Stimulated activated CD4-positive, alpha-beta T cell treated with anti-CD3 and anti-CD28 coated beads, Interleukin-1b, Interleukin-23, amount 100 ng/mL, for 24 hours (primary cell): ENCODE measurements at places on chromosomes 16 and 17.

DNA sequence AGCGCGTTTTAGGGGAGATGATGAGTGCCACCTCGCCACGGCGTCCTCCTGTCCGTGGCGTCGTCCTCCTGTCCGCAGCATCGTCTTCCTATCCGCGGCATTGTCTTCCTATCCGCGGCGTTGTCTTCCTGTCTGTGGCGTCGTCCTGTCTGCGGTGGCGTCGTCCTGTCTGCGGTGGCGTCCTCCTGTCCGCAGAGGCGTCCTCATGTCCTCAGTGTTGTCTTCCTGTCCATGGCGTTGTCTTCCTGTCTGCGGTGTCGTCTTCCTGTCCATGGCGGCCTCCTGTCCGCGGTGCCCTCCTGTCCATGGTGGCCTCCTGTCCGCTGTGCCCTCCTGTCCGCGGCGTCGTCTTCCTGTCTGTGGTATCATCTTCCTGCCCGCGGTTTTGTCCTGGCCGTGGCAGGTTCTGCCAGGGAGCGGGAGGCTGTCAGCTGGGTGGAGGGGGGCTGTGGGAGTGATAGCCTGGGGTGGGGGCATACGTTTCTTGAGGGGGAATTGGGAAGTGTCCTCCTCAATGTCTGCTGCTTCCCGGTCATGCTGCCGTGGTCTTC is 30.9 kb downstream of the TBCD start:
- no peak for DNase-seq

GRCh38 chr17:59804901-59805465 is 87.8 kb downstream of the TUBD1 start:
- DNase-seq, result no peak

DNA sequence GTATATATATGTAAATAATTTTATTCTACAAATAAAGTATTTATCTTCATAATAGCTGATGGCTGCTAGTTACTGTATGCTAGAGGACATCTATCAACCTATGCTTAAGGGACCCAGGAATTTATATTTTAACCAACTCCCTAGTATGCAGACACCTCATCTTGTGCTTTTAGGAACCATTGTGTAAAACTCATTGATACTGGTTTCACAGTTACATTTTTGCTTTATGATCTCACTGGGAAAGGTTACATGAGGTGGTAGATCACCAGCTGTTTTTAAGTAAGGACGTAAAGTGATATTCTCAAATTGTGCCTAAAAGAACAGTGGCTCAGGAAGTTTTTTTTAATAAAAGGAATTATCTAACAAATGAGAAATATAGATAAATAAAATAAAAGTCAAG is 56.4 kb downstream of the VMP1 start:
- no peak for DNase-seq

DNA sequence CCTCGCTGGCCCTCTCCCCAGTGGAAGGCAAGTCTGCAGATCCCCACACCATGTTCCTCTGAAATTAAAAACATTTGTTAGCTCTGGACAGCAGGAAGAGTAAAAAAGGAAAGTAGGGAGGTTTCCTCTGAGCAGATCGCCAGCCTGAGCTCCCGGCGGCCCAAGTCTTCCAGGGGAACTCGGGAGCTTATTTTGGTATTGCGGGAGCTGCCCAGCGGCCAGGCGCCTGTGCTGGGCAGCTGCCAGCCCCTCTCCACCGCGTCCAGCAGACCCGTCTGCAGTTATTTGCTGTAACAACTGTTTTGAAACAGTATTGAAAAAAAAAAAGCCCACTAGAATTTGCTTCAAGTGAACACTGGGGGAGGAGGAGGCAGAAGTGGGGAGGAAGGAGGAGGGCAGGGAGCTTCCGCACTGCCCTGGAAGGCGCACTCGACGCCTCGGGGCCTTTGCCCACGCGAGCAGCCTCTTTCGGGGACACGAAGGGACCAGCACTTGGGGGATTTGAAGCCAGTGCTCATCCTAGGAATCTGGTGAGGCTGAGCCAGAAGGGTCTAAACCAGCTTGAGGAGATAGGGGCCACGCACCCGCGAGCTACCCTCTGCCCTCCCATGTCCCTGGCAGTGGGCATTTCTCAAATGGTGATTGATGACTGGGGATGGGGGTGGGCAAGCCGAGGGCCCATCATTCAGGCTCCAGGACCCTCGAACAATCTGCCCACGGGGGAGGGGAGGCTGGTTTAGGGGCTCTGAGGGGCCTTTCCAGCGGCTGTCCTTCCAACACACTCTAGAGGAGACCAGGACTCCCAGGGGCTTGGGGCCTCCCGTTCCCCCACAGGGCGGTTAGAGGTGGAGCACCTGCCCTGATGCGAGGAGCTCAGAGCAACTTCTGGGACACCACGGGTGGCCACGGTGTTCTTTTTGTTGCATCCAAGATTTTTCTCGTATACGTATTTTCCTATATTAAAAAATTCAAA is 3.0 kb upstream of the BAHCC1 start:
- no peak for DNase-seq

GRCh38 chr17:73255671-73256181 is 6.0 kb downstream of the CPSF4L start:
- peak; percentile 29 for DNase-seq

DNA sequence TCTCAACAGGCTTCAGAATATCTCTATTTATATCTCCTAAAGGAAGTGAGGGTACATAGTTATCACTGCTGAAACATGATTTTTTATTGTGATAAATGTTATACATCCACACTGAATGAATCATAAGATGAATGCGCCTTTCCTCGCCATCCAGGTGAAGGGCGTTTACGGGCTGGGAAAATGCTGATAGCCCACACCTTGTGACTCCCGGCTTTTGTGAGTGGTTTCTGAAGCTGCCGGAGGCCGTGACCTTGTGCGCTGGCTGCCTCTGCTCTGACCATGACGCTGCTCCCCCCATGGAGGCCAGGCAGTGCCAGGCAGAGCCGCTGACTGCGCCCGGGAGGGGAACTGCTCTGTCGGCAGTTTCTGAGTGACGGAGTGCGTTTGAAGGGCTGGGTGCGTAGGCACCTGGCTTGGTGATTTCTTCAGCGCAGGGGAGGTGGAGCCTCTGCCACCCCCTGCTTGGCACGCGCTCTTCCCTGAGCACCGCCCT is 97.2 kb downstream of the RAP1GAP2 start:
- DNase-seq, result no peak

GRCh38 chr17:265718-266117 is 84.3 kb upstream of the DOC2B start:
- no peak for DNase-seq

DNA sequence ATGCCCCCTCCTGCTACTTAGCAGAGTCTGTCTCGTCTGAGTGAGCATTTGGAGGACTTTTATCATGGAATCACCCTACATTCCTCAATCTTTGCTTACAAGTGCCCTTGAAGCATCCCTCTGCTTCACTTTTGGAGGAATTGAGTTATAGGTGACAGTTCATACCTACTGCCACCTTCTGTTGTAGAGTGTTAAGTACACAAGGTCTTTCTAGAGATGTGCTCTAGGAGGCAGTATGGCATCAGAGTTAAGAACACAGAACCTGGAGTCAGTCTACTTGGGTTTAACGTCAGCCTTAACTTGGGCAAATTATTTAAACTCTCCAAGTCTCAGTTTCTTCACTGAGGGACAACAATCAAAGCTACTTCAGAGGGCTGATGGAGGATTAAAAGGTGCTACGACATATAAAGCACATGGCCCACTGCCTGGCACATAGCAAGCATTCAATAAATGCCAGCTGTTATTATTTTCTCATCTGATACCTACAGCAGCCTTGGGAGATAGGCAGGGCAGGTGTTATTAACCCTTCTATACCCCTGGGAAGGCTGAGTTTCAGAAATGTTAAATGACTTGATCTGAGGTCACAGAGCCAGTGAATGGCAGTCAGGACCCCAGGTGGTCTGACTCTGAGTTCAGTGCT is 62.2 kb downstream of the UTP18 start:
- no peak for DNase-seq

DNA sequence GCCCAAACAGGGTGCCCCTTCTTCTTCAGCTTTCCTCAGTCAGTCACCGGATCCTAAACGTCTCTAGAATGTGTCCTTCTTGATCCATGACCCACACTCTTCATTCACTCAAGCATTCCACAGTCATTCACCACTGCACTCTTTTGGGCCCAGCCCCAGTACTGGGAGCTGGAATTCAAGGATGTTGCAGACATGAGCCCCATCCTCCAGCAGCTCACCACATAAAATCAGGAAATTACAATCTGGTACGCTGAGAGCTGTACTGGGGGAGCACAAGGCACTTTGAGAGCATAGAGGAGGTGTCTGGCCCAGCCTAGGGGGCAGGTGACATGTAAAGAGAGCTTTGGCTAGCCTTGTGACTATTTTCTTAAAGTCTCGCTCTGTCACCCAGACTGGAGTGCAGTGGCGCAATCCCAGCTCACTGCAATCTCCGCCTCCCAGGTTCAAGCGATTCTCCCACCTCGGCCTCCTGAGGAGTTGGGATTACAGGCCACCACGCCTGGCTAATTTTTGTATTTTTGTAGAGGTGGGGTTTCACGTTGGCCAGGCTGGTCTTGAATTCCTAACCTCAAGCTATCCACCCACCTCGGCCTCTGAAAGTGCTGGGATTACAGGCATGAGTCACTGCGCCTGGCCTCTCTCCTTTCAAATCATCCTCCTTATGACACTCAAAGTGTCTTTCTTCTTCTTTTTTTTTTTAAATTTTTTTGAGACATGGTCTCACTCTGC is 18.7 kb downstream of the CES4A start:
- no peak for DNase-seq

- DNase-seq, result no peak
Measured at GRCh38 chr16:23432176-23433128, 20.5 kb downstream of the COG7 start.

- no peak for DNase-seq
Measured at GRCh38 chr17:964876-965275, 14.7 kb downstream of the NXN start.

DNA sequence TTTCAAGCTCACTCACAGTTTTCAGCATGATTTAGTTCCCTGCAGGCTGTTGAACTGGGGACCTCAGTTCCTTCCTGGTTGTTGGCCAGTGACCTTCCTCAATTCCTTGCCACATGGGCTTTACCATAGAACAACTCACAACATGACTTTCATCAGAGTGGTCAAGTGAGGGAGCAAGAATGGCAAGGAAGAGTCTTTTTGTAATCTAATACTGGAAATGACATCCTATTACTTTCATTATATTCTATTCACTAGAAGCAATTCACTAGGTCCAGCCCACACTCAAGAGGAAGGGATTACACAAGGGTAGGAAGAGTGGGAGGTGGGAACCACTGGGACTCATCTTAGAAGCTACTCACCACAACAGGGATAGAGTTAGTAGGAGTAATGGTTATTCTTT is 57.6 kb downstream of the SYT17 start:
- no peak for DNase-seq

GRCh38 chr16:51144203-51144602 is 6.9 kb downstream of the SALL1 start:
- DNase-seq, result no peak

DNA sequence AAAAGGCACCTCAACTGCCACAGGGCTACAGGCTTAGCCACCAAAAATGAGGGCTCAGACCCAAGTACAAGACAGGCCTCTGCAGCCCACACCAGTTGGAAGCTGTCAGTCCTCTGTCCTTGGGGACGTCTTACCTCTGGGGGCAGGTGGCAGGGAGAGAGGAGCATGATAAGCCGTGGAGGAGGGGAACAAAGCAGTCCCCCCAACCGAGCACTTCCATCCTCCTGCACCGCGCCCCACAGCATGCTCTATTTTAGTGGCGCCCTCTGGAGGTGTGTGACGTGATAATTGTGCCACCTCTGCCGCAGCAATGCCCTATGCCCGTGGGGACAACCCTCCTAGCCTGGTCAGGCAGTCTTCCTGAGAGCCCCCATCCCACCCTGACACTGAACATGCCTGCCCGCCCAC is 13.6 kb downstream of the G6PC3 start:
- DNase-seq, result no peak

DNA sequence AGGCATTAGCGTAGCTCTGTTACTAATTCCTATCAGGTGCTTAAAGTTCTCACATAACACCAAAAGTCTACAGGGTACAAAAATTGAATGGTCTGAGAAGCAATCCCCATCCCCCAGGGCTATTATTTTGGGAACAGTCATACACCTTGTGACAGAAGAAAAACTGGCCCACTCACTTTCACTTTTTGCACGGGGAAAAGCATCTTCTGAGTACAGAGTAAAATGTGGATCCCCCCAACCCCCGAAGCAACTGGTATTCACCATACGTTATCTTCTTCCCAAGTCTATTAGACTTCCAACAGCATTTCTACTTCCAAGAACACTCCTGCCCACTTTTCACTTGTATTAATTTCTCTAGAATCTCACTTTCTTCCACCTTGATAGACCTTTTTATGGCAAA is 11.8 kb downstream of the GGA3 start:
- DNase-seq, result no peak

DNA sequence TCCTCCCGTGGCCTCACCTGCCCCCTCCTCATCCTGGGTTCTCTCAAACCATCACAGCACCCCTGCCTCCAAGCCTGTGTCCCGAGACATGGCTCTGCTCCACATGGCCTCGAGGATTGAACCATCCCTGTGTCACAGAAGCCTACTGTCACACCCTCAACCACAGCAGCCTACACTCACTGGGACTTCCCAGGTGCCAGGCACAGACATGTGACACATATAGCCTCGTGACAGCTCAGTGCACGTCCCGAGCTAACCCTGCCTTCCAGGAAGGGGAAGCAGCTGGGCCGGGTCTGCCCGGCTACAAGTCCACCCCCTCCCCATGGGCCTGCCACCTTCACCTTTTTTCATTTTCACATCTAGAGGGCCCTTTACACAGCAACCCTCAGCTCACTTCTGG is 238.3 kb downstream of the CPPED1 start:
- DNase-seq, result no peak

DNA sequence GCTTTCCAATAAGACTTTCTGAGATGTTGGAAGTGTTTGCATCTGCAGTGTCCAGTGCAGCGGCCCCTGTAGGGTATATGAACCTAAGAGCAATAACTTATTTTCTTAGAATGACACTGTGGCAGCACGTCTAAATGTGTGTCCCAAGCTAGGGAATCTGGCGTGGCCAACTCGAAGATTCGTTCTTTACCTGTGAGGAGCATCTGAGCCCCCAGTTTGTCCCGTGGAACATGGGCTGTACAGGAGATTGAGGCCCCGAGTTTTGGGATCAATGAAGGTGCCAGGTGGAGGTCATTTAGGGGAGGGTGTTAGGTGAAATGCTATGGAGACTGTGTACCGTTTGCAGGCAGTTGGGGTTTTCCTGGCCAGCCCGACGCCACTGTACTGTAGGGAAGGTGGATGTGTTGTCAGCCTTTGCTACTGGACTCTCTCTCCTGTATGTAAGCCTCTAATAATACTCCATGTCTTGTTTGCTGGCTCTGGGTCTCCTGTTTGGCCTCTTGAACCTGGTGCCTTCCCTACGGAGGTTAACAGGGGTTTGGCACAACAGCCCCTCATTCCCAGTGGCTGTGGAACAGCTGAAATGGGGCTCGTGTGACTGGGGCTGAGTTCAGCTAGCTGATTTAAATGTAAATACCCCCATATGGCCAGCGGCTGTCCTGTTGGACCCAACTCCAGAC is 45.5 kb upstream of the SDK2 start:
- no peak for DNase-seq

DNA sequence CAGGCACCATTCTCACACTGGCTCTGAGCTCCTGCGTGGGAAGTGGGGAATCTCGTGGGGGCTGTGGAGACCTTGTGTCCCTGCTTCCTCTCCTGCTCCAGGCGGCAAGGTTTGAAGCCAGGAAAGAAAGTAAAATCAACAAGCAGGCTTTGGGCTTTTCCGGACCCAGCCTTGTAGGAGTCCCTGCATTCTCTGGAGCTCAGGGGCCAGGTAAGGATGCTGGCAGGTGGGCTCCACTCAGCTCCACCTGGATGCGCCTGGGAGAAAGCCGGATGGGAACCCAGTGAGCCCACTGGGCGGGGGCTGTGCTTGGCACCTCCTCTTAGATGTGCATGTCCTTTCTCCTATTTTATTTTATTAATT is 362.5 kb downstream of the SEC14L1 start:
- DNase-seq, result no peak

GRCh38 chr17:164303-165235 is 16.9 kb downstream of the DOC2B start:
- DNase-seq, result no peak
